CD4-positive, alpha-beta memory T cell (primary cell): ENCODE measurements at places on chromosomes 16 and 17. TPM values are rescaled to one million over a fixed set of nuclear protein-coding genes. Genes with fewer than 3 reads are reported as not detected.
A peak's percentile ranks its signal among the peaks of the same experiment; 100 is the strongest.

- H3K4me3 ChIP-seq: no peak overlapping the region
- no peaks in the 10 kb centered on the region for H3K4me1 ChIP-seq
- H3K27me3 ChIP-seq: no peaks in the 10 kb centered on the region
- H3K36me3 ChIP-seq: no peaks in the 10 kb centered on the region
- no peak overlapping the region for H3K27ac ChIP-seq
Measured at GRCh38 chr17:31052187-31052889, 42.4 kb upstream of the NF1 start.

- H3K27ac ChIP-seq: no peak overlapping the region
- H3K27me3 ChIP-seq: no peaks in the 10 kb centered on the region
- no peaks in the 10 kb centered on the region for H3K4me1 ChIP-seq
- H3K4me3 ChIP-seq: no peak overlapping the region
Measured at GRCh38 chr16:756428-756827, 4.1 kb upstream of the MSLN start.

- H3K27me3 ChIP-seq: no peaks in the 10 kb centered on the region
- peak overlapping the region; percentile 77 for H3K27ac ChIP-seq
- no peak overlapping the region for H3K4me3 ChIP-seq
- H3K4me1 ChIP-seq: peaks cover 67% of the 10 kb centered on the region
- DNase-seq: peak; percentile 66
Measured at GRCh38 chr16:4506450-4506849, 30.3 kb downstream of the HMOX2 start.

DNA sequence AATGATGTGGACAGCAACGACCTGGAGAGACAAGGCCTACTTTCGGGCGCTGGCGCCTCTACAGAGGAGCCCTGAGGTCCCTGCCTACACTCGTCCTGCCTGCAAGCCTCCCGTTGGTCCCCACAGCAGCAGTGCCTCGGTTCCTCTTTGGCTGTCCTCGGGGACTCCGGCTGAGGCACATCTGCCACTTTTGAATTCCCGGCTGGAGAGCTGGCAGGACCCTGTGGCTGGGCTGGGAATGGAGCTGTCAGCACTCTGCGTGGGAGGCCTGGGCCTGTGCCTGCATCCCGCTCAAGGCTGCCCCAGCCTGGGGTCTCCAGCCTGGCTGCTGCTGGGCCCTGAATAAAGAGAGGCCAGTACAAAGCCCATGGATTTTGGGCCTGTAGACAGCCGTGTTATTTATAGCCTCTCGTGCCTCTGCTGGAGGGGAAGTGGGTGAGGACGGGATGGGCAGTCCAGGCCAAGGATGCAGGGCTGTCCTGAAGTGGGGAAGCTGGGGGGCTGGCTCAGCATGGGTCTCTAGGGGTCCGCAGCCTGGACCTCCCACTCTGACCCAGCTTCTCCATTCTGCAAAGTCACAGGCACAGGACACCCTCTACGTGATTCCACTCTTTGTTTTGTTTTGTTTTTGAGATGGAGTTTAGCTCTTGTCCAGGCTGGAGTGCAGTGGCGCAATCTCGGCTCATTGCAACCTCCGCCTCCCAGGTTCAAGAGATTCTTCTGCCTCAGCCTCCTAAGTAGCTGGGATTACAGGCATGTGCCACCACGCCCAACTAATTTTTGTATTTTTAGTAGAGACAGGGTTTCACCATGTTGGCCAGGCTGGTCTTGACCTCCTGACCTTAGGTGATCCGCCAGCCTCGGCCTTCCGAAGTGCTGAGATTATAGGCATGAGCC lies 10.6 kb upstream of the SPNS2 start:
- no peak overlapping the region for H3K27ac ChIP-seq
- no peaks in the 10 kb centered on the region for H3K36me3 ChIP-seq
- no peak overlapping the region for H3K4me3 ChIP-seq
- no peaks in the 10 kb centered on the region for H3K27me3 ChIP-seq
- H3K4me1 ChIP-seq: peaks cover 30% of the 10 kb centered on the region

GRCh38 chr16:54277845-54278703 lies 8.5 kb downstream of the IRX3 start:
- H3K27ac ChIP-seq: no peak overlapping the region
- DNase-seq: no peak
- H3K36me3 ChIP-seq: no peaks in the 10 kb centered on the region
- H3K4me3 ChIP-seq: no peak overlapping the region
- H3K4me1 ChIP-seq: no peaks in the 10 kb centered on the region

DNA sequence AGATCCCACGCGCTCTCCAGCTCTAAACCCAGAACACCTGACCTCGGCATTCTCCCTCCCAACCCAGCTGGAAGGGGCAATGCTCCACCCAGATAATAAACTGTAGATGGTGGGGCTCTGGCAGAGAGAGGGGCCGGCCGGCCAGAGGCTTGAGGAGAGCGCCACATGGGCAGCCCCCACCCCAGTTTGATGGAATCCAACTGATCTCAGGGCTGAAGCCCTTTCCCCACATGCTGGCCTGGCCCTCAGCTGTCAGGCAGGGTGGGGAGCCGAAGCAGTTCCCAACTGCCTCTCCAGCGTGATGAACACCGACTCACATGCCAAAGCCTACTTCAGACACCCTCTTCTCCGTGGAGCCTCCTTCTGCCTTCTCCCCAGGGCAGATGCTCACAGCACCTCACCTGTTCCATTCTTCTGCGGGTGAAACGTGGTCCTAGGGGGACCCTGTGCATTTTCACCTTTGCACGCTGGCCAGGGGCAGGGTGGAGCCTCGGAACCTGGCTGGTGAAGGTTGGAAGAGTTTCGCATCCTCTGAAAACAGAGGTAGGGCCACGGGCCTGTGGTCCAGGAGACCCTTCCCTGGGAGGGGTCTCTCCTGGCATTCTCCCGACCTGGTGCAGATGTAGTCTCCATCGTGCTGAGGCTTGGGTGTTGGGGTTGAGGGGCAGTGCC lies 65.7 kb upstream of the ZNF469 start:
- H3K4me1 ChIP-seq: no peaks in the 10 kb centered on the region
- no peak overlapping the region for H3K27ac ChIP-seq

CCT6B gene
- total RNA-seq: 2.1 TPM

DNA sequence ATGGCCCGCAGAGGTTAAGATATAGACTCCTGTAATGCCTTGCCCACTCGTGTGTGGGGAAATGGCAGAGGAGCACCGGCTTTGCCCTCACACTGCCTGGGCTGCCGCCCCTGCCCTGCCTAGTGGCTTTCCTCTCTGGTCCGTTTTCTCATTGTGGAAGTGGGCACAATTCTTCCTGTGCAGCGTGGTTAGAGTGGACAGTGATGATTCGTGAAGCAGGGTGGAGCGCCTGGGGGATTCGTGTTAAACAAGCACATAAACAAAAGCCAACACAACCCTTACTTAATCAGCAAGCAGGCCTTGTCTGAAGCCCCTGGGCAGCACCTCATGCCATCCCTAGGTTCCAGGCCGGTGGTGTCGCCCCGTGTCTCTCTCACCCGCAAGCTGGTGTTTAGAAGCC lies 269.7 kb downstream of the SEC14L1 start:
- peak overlapping the region; percentile 67 for H3K27ac ChIP-seq
- DNase-seq: no peak
- no peak overlapping the region for H3K4me3 ChIP-seq
- H3K36me3 ChIP-seq: no peaks in the 10 kb centered on the region
- peaks cover 85% of the 10 kb centered on the region for H3K4me1 ChIP-seq
- no peaks in the 10 kb centered on the region for H3K27me3 ChIP-seq

- H3K36me3 ChIP-seq: no peaks in the 10 kb centered on the region
- no peak for DNase-seq
- no peaks in the 10 kb centered on the region for H3K27me3 ChIP-seq
- no peaks in the 10 kb centered on the region for H3K4me1 ChIP-seq
Measured at GRCh38 chr16:80404847-80405246, 135.9 kb upstream of the DYNLRB2 start.

KRTAP2-2 gene
- total RNA-seq: not detected

FADS6 gene
- not detected for total RNA-seq

GRCh38 chr16:65570261-65570660 lies 448.4 kb upstream of the CDH11 start:
- H3K4me3 ChIP-seq: no peak overlapping the region
- no peaks in the 10 kb centered on the region for H3K36me3 ChIP-seq
- no peaks in the 10 kb centered on the region for H3K27me3 ChIP-seq
- H3K4me1 ChIP-seq: no peaks in the 10 kb centered on the region

DNA sequence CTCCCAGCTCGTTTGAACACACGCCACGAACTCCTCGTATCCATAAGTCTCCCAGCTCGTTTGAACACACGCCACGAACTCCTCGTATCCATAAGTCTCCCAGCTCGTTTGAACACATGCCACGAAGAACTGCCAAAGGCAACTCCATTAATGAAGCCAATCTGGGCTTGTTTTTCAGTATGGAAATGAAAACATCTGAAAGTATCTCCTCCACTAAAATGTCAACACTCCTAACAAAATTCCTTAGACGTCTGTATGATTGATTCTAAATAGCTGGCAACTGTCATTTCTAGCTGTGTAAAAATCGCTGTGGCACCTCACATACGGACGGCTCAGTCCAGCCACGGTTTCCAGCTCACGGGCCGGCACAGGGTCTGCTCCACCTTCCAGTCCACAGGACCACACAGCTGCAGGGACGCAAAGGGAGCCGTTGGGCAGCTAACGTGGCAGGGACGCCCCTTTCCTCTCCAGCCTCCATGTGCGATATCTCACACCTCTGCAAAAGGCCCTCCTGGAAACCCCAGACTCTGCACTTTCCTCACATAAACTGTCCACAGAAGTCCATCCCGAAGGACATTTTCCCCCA lies 67.1 kb upstream of the METRNL start:
- no peaks in the 10 kb centered on the region for H3K36me3 ChIP-seq
- no peak for DNase-seq
- H3K4me1 ChIP-seq: no peaks in the 10 kb centered on the region
- H3K4me3 ChIP-seq: no peak overlapping the region
- no peaks in the 10 kb centered on the region for H3K27me3 ChIP-seq
- no peak overlapping the region for H3K27ac ChIP-seq

- DNase-seq: no peak
- H3K36me3 ChIP-seq: no peaks in the 10 kb centered on the region
- H3K27ac ChIP-seq: no peak overlapping the region
- H3K27me3 ChIP-seq: no peaks in the 10 kb centered on the region
- H3K4me1 ChIP-seq: no peaks in the 10 kb centered on the region
Measured at GRCh38 chr17:72249441-72249840, 128.6 kb downstream of the SOX9 start.

- no peaks in the 10 kb centered on the region for H3K27me3 ChIP-seq
- DNase-seq: no peak
- no peaks in the 10 kb centered on the region for H3K4me1 ChIP-seq
- no peak overlapping the region for H3K27ac ChIP-seq
- H3K4me3 ChIP-seq: no peak overlapping the region
Measured at GRCh38 chr17:42000413-42001133, 16.7 kb downstream of the DNAJC7 start.

- no peaks in the 10 kb centered on the region for H3K36me3 ChIP-seq
- no peak overlapping the region for H3K4me3 ChIP-seq
Measured at GRCh38 chr16:86980644-86981043, 336.5 kb downstream of the C16orf95 start.

DNA sequence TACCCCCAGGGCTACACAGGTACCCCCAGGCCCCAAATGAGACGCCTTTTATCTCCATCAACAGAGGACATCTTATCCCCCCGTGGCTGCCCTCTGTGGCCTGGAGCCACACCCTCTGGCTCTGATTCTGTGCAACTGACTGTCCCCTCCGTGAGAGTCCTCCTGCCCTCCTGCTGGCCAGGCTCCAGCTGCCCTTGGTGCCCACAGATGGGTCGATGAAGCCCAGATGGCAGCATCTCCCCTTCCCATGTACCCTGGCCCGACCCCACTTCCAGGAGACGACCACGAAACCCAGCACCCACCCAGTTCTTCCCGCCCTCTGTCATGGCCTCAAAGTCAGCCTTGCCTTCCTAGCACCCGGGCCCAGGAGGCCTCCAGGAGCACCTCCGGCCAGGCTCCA lies 9.6 kb upstream of the KRTAP17-1 start:
- H3K27ac ChIP-seq: no peak overlapping the region
- peaks cover 76% of the 10 kb centered on the region for H3K4me1 ChIP-seq
- no peaks in the 10 kb centered on the region for H3K27me3 ChIP-seq
- H3K36me3 ChIP-seq: no peaks in the 10 kb centered on the region
- H3K4me3 ChIP-seq: no peak overlapping the region

VASN gene
- total RNA-seq: 0.29 TPM

DNA sequence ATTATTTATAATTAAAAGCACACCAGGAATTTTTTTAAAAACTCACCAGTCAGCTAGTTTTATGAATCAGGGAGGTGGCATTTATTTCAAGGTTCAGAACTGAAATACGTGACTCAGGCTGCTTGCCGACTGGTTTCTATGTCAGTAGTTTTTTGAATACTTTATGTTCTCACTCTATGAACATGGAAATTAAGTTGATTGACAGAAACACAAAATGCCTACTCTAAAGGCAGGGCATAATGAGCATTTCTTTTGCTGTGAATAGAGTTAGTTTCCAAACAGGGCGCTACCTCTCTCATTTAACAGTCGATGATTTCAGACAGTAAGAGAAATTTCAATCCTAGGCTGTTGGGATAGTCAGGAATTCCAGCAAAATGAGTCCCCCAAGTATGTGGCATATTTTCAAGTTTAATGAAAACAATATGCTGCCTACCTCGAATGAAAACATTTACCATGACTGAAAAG lies 6.7 kb downstream of the HS3ST3B1 start:
- no peak overlapping the region for H3K4me3 ChIP-seq
- H3K27ac ChIP-seq: no peak overlapping the region
- DNase-seq: no peak
- H3K36me3 ChIP-seq: no peaks in the 10 kb centered on the region
- H3K27me3 ChIP-seq: no peaks in the 10 kb centered on the region
- peaks cover 89% of the 10 kb centered on the region for H3K4me1 ChIP-seq

DNA sequence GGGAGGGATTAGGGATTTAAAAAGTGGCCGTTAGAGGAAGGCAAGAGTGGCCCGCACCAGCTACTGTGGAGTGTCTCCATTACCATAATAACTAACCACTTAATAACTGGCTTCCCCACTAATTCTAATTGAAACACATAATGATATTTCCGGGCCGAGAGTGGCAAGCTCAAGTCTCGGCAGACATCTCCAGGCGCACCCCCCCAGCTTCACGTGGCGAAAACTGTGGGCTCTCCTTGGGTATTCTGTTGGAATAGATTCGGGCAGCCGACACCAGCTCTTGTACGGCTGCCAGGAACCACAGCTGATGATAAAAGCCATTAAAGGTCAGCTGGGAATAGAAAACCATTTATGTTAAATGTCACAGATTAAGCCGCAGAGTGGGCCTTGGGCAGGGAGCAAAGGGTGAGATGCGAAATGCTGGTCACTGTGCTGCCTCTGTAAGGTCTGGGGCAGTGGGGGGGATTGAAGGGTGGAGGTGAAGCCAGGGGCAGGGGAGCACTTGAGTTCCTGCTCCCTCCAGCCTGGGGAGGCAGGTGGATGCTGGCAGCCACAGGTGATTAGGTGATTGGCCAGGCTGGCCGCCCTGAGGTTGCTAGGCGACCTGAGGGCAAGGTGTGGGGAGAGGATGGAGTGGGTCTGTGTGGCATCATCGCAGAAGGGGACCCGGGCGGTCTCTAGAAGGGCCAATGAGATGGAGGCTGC lies 115.6 kb upstream of the SDK2 start:
- H3K36me3 ChIP-seq: no peaks in the 10 kb centered on the region
- no peaks in the 10 kb centered on the region for H3K27me3 ChIP-seq
- no peak for DNase-seq

GRCh38 chr16:2699791-2700600 lies 17.7 kb downstream of the KCTD5 start:
- H3K27me3 ChIP-seq: no peaks in the 10 kb centered on the region
- no peaks in the 10 kb centered on the region for H3K4me1 ChIP-seq
- H3K36me3 ChIP-seq: peaks cover 47% of the 10 kb centered on the region
- no peak overlapping the region for H3K27ac ChIP-seq
- no peak for DNase-seq
